GM19239 (cell line): ENCODE measurements at places on chromosomes 1 and 21.

- no peak for DNase-seq
Measured at GRCh38 chr1:13808729-13809131, 108.7 kb downstream of the PRDM2 start.

- DNase-seq = no peak
Measured at GRCh38 chr1:31639543-31639942, 5.1 kb downstream of the PEF1 start.

GRCh38 chr1:244080343-244080929 lies 29.4 kb downstream of the ZBTB18 start:
- no peak for DNase-seq

GRCh38 chr1:37622131-37622530 lies 12.6 kb downstream of the RSPO1 start:
- no peak for DNase-seq

- no peak for DNase-seq
Measured at GRCh38 chr21:44848821-44849521, 24.5 kb downstream of the PTTG1IP start.

DNA sequence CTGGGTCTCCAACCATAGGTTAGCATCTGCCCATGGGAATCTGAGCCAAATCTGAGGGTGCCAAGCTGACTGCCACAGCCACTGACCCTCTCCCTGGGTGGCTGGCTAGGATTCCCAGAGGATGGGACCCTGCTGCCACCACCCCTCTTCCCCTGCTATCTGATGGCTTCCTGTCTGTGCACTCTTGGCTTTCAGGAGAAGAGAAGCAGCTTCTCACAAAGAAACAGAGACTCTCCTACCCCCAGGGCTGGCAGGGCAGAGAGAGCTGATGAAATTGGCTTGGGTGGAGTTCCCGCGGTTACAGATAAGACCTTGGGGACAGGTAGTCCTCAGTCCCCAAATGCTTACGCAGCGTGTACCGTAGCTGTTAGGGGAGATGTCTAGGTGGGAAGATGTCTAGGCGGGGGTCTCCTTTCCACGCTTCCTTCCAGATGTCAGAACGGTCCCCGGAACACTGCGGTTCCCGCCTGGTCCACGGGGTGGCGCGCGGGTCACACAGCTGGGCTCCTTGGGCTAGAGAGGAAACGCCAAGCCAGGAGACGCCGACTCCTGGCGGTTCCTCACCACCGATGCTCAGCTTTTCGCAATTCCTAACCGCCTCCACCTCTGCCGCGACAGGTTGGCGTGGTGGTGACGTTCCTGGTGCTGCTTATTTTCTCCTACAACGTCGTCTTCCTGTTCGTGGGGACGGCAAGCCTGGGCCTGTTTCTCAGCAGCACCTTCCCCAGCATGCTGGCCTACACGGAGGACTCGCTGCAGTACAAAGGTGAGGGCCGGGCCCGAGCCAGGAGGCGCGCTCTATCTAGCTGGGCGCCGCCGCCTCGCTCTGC lies 40.1 kb downstream of the ELK4 start:
- DNase-seq = peak; percentile 62

GRCh38 chr1:157004327-157004726 lies 41.2 kb downstream of the ARHGEF11 start:
- no peak for DNase-seq

DNA sequence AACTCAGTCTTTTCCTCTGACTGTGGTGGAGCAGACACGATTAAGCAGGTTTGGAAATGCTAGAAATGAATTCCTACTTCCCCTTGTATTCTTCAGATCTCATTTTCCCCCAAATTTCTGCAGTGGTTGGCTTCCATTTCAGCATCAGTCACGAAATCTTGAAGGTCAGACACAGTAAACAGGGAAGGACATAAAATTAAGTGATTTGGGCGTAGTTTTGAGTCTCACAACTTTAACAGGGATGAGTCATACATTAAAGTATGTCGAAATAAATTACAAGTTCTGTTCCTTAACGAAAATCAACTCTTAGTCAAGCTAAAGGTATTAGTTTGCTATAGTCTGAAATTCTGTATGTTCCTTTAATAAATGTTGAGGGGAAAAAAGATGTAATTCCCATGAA lies 61.1 kb downstream of the HNRNPR start:
- no peak for DNase-seq

GRCh38 chr1:42379794-42380585 lies 602 bp upstream of the RIMKLA start:
- peak; percentile 48 for DNase-seq

DNA sequence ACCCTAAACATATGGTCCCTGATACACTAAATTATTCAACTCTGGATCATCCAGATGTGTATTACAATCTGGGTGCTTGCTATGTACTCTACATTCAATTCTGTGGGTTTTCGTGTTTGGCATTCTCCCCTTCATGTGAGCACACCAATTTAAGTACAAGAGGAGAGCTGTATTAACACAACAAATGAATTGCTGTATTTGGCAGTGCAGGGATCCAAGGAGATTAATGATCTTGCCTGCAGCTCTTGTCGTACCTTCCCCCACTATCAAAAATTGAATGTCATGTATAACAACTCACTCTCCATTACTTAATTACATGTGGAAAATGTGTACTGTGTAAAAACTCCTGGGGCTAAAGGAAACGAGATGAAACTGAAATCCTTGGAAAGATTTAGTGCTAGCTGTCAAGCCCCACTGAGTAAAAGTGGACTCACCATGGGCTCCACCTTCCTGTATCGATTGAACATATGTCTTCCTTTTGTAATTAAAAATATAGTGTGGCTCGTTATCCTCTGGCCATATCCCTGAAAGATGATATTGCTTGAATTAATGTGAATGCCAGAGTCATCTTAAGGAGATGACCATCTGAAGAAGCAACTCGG lies 172.2 kb upstream of the L1TD1 start:
- no peak for DNase-seq

GRCh38 chr1:243286409-243287122 lies 30.7 kb downstream of the SDCCAG8 start:
- DNase-seq = no peak

DNA sequence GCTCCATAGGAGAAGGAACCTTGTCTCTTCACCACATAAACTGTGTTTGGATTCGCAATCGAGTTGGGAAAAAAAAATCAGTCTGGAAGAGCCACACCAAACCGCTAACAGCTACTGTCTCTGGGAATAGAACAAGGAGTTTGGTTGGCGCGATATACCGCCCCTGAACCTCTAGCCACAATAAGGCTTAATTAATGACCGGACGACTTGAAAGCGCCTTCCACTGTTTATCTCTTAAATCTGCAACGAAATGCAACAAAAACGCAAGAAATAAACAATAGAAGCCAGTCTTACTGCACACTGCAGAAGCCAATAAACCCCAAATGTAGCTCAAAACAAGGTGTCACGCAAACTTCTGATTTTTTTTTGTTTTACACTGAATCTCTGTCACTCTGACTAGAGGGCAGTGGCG lies 10.9 kb downstream of the BTBD19 start:
- DNase-seq = no peak

DNA sequence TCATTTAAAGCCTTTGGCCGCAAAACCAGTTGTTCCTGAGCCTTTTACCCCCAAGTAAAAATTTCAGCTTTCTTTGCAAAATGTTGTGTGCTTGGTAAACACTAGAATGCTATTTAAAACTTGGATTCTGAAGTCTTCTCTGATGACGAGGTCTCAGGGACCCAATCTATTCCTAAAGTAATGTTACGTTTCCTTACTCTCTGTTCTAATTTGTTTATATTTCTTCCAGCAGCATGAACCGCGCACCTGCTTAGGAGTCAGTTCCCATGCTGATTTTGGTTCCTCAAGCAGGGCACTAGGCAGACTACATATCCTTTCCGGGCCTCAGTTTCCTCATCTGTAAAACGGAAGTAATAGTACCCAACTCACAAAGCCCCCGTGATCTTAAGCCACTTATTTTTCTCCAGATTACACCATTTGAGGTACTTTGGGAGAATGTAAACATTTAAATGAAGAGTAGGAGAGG lies 969 bp upstream of the ALDH4A1 start:
- no peak for DNase-seq

GRCh38 chr1:240732390-240732789 lies 120.4 kb upstream of the GREM2 start:
- DNase-seq = peak; percentile 23

DNA sequence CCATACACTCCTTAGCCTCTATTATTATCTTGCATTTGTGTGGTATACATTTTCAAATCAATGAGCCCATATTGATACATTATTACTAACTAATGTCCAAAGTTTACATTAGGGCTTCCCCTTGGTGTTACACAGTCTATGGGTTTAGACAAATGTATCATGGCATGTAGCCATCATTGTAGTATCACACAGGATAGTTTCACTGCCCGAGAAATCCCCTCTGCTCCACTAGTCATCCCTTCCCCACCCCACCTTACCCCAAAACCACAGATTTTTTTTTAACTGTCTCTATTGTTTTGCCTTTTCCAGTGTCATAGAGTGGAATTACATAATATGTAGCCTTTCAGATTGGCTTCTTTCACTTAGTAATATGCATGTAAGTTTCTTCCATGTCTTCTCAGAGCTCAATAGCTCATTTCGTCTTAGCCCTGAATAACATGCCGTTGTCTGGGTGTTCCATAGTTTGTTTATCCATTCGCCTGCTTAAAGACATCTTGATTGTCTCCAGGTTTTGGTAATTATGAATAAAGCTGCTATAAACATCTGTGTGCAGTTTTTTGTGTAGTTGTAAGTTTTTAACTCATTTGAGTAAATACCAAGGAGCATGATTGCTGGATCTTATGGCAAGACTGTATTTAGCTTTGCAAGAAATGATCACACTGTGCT lies 86.4 kb upstream of the LYST start:
- no peak for DNase-seq

- no peak for DNase-seq
Measured at GRCh38 chr1:87867626-87868025, 538.9 kb downstream of the LMO4 start.

DNA sequence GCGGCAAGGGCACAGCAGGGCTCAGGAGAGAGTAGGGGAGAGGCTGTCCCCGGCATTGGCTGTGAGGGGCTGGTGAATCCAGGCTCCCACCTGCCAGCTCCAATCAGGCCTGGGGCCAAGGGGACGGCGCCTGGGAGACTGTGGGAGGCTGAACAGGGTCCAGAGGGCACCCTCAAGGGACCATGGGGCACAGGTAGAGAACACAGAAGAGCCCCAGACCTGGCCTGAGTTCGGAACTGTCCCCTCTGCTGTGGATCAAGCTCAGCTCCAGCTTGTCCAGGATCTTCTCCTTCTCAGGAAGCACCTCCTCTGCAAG lies 67.0 kb downstream of the KCNAB2 start:
- no peak for DNase-seq

DNA sequence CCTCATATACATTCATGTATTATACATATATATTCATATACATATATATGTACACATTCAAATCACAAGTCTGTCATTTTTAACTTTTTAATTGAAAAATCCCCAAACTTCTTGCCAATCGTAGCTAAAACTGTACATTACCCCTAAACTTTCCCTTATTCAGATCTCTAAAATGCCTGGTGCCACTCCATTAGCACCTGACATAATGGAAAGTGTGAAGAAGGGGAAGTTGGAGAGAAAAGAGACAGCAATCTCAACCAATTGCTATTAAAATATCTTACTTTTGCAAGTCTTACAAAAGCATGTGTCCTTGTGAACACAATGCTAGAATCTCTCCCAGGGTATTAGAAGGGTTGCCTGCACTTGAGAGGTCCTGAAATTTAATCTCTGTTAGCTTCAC lies 22.7 kb upstream of the PRKACB start:
- no peak for DNase-seq

- DNase-seq = no peak
Measured at GRCh38 chr1:190439447-190439846, 38.2 kb downstream of the BRINP3 start.

- no peak for DNase-seq
Measured at GRCh38 chr21:29382030-29382654, 83.4 kb downstream of the BACH1 start.

DNA sequence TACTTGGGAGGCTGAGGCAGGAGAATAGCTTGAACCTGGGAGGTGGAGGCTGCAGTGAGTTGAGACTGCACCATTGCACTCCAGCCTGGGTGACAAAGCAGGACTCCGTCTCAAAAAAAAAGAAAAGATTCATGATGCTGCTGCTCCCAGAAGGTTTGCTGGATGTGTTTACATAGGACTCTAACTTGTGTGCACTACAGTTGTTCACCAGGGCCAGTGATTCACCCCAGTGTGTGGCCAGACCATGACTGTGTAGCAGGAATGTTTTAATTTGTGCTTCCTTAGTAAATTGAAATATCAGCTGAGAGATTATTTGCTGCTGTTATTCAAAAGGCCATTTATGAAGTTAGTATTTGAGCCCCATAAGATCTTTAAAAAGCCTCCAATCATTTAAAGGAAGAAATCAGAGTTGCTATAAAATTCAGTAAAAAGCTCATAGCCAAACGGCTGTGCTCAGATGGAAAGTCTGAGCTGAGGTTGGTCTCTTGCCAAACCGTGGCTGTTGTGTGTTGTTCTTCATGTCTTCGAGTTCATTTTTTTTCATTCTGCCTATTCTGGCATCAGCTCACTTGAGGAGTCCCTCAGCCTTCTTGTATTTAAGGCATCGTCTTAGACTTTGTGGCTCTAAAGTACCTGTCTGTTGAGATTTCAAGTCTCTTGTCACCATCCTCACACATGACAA lies 18.1 kb upstream of the PGD start:
- no peak for DNase-seq

GRCh38 chr1:43152866-43153265 lies 19.2 kb downstream of the EBNA1BP2 start:
- DNase-seq = no peak

GRCh38 chr21:34182436-34182835 lies 109.1 kb downstream of the MRPS6 start:
- DNase-seq = no peak

GRCh38 chr1:117580436-117580835 lies 25.4 kb upstream of the TENT5C start:
- DNase-seq = no peak

DNA sequence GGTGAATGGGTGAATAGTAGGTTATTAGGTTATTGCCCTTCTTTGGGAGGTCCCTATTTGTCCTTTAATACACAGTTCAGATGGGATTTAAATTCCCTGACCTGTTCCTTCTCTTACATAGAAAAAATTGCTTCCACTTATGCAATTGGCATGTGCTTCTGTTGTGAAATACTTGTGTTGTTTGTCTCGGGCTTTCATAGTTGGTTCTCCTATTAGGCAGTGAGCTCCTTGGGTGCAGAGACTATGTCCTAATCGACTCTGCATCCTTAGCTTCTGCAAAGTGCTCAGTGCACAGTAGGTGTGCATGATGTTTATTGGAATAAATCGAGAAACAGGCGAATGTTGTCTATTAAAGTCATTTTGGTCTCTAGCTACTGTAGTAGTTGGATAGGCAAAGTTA lies 1.3 kb upstream of the PDE4B start:
- DNase-seq = no peak

DNA sequence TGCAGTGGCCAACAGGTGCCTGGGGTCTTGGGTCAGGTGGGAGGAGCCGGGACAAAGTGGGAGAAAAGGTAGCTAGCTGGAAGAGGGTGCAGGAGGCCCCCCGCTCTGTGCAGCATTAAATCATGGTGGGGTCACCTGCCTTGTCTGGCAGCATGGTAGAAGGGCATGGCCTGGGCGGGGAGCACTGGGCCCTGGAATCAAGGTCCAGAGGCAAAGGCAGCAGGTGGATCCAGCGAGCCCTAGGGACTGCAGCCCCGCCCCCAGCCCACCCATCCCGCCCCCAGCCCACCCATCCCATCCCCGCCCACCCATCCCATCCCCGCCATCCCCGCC lies 16.7 kb upstream of the TTLL10 start:
- DNase-seq = no peak

GRCh38 chr1:178940068-178940765 lies 69.3 kb upstream of the ANGPTL1 start:
- no peak for DNase-seq

- no peak for DNase-seq
Measured at GRCh38 chr1:118335331-118335732, 150.3 kb upstream of the SPAG17 start.

- no peak for DNase-seq
Measured at GRCh38 chr1:236947794-236948193, 56.4 kb downstream of the MT1HL1 start.
